ENCODE measurements at places on chromosomes 7 and 10.

DNA sequence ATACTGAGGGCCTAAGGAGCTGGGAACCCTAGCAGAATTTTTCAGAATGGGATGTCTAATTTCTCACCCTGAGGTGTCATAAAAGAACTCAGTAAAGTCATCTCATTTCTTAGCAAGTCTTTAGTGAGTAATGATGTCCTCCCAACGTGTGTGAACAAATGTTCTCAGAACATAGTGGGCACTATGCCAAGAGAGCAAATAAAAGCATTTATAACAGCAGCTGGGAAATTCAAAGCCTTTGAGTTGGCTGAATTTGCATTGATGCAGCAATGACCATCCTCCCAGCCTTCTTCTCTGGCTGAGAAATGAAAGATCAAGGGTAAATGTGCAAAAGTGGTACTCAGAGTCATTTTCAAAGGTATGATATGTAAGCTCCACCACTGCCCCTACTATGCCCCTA, 109.4 kb downstream of the FAM107B start:
- no peak for DNase-seq

GRCh38 chr7:74225400-74225799, 15.6 kb downstream of the LAT2 start:
- no peak for DNase-seq

DNA sequence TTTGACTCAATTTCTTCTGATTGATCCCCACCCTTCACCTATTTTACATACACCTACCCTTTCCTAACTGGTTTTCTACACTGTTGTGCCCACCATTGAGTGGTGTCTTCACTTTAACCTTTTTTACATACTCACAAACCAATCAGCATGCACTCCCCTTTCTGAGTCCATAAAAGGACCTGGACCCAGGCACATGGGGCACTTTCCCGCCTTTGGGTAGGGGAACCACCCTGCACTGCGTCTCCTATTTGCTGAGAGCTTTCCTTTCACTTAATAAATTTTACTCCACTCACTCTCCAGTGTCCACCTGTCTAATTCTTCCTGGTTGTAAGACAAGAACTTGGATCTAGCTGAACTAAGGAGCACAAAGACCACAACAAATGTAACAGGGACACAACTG, 33.8 kb downstream of the ANKMY2 start:
- DNase-seq: no peak

- DNase-seq: no peak
These were observed 127.7 kb downstream of the ADCY1 start for GRCh38 chr7:45701701-45702510.

DNA sequence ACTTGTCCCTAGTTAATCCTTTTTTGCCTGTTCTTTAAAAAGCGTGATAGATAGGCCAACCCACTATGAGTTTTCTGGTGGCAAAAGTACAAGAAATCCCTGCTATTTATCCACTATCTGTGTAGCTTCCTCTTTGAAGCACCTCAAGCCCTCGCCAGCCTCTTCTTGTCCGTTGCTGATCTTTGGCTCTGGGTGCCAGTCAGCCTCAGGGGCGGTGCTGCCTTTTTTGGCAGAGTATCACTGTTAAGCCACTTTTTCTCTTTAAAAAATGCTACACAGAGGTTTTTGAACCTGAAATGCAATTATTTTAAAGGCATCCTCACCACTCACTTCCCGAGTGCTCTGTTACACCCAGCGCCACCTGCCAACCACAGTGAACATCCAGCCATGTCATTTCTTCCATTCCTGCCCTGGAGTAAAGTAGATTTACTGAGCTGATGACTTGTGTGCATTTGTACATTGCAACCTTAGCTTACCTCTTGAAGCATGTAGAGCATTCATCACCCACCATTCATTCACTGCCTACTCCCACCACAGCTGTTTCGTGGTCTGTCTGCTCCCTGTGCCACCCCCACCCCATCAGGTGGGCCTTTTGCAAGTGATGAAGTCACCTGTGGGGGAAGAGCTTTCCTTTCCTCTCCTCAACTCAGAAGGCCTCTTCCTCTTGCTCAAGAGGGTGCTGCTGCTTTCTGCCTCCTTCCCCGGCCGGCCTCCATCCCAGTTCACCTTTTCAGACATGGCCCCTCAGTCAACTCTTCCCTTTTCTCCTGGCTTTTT, 414.2 kb upstream of the GALNT17 start:
- DNase-seq: no peak

GRCh38 chr7:133668296-133669060, 415.6 kb downstream of the EXOC4 start:
- DNase-seq: no peak

- no peak for DNase-seq
These were observed 21.6 kb upstream of the ERCC6 start for GRCh38 chr10:49560526-49560925.

GRCh38 chr10:34153663-34154382, 661.3 kb downstream of the PARD3 start:
- no peak for DNase-seq

DNA sequence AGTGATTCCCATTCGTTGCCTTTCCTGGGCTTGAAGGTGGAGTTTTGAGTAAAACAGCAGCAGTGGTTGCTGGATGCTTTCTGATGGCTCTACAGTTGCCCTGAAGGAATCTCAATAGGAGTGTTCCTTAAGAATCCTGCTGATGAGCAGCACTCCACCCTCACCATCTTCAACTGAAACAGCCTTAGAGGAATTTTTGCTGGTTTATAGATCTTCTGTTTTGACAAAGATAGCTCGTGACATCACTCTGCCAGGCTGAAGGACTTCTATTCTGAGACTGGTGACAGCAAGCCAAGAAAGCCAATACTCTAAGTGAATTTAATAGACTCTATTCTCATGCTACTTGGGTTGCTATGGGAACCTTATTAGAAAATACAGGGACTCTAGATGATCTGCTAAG, 1014.7 kb downstream of the NRG3 start:
- DNase-seq: no peak

GRCh38 chr7:54091322-54091721, 450.9 kb upstream of the VSTM2A start:
- no peak for DNase-seq

GRCh38 chr10:113859261-113859660, 4.8 kb downstream of the NHLRC2 start:
- DNase-seq: no peak

GRCh38 chr7:116583653-116584052, 58.8 kb downstream of the CAV1 start:
- no peak for DNase-seq

DNA sequence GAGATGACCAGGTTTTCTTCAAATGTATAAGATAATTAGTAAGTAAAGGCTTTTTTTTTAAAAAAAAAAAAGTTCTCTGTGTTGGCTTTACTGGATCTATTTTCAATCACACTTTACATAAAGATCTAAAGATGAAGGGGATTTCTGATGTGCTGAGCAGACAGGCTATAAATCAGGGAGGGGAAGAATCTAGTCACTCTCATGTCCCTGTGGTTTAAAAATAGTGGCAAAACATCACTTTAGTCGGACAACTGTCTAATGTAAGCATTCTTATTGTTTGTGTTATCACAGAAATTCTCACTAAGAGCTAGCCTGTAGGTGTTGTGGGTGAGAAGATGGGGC, 132.7 kb downstream of the ICA1 start:
- no peak for DNase-seq

DNA sequence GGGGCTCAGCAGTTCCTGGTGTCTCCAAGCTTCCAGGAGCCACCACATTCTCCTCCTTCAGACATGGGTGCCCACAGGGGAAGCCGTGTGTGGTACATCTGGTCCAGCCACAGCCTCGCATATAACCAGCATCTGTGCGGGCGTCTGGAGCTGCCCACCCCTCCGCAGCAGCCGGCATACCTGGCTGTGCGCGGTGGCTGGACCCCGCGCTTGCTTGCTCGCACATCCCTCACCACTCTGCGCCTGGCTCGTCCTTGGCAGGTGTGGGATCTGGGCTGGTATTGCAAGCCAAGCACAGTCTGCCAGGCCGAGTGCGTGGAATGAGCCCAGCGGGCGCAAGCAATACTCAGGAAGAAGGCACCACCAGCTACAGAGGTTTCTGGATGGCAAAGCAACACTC, 117.7 kb upstream of the MBL2 start:
- DNase-seq: no peak

DNA sequence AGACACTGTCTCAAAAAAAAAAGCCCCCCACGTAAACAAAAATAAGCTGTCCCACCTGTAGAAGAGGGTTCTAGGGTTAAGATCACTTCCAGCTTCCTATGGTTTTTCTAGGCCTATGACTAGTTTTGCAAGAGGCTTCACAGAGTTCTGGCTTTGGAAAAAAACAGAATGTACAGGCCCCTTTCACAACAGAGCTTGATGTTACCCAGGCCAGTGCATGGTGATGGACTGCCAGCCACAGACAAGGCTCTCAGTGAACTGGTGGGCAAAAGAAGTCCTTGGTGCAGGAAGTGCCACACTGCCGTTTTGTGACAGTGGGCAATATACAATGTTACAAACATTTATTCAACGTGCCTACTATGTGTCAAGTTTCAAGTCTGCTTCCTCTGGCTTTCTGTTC, 18.3 kb upstream of the EFCAB10 start:
- DNase-seq: no peak

DNA sequence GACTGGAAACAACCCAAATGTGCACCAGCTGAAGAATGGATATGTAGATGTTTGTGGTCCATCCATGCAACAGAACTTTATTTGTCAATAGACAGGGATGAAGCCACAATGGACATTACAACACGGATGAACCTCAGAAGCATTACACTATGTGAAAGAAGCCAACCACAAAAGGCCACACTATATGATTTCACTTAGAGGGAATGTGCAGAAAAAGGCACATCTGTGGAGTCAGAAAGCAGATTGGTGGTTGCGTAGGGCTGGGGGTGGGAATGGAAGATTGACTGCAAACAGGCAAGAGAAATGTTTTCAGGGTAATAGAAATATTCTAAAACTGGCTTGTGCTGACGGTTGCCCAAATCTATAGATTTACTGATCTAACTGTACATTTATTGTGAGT, 34.3 kb upstream of the WASHC2A start:
- DNase-seq: no peak

DNA sequence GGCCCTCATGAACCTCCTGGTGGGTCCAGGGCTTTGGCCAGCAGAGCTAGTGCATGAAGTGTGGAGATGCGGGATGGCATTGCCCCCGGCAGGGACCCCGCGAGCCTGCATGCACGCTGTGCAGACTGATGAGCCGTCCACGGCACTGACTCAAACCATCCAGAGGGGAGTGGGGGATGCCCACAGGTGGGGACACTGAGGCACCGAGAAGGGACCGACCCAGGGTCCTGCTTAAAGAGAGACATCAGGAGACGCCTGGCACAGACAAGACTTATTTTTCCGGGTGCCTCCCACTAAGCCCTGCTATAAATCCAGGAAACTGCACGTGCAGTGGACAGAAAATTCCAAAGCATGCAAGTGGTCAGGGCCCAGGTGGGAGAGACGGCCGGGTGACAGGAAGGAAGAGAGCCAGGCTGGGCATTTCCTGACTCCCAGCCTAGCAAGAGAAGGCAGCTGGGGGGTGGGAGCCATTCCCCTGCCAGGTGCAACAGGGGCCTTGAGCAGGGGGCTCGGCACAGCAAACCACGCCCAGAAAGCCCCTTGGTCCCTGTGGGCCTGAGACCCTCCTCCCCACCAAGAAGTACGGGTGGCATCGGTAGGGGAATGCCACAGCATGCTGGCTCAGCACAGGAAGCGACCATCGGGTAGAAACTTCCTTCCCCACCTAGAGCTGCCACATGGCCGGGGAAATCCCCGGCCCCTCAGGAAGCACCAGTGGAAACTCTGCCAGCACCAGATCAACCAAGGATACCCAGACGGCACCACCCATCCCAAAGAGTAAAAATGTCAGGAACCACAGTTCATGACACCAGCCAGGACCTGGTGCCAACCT, 91.5 kb downstream of the FOXL3 start:
- DNase-seq: peak; percentile 33

DNA sequence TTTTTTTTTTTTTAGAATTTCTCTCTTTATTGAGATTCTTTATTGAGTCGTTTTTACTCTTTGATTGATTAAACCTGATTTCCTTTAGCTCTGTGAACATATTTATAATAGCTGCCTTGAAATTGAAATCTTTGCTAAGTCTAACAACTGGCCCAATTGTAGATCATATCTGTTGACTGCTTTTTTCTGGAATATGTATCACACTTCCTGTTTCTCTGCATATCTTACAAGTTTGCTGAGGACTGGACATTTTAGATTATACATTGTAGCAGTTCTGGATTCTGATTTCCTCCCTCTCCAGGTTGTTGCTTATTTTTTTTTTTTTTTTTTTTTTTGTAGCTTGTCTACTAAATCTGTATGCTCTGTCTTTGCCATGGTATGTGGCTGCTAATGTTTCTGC, 56.3 kb downstream of the PRKAR2B start:
- DNase-seq: no peak

DNA sequence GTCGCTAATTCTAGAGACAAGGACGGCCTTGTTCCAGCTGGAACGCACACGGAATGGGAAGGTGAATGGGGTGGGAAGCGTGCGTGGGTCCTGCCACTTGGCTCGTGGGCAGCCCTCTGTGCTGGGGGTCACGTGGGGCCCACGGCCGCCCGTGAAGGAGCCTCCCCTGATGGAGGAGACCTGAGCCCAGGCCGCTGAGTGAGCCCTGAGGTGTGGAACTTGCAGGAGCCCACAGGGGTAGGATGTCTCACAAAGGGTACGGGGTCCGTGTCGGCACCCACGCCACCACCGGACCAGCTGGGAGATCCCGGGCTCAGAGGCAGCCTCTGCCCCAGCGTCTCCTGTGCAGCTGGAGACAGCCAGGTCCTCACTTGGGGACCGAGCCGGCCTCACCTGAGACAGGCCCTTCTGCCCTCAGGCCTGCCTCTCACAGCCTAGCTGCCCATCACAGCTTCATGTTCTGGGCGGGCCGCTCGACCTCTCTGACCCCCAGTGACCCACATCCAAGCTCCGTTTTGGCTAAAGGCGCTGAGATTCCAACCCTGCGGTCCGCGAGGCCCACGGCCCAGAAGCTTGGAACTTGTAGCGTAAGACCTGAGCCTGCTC, 84.8 kb downstream of the FOXL3 start:
- no peak for DNase-seq

DNA sequence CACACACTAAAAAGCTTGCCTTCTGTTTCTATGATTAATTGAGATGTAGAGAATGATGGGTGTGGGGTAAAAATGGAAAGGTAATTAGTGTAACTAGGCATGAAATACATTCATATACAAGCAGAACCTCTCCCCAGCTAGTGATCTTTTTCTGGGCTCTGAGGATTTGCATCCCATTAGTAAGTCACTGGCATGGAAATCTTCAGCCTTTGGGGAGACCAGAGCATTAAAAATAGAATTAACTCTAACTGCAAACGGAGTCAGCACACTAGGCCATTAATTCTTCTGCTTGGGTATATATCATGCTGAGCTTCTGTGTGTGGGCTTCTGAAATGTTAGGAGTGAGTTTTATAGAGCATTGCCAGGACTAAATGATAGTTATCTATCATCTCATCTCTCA, 128.9 kb downstream of the HDAC9 start:
- DNase-seq: no peak

DNA sequence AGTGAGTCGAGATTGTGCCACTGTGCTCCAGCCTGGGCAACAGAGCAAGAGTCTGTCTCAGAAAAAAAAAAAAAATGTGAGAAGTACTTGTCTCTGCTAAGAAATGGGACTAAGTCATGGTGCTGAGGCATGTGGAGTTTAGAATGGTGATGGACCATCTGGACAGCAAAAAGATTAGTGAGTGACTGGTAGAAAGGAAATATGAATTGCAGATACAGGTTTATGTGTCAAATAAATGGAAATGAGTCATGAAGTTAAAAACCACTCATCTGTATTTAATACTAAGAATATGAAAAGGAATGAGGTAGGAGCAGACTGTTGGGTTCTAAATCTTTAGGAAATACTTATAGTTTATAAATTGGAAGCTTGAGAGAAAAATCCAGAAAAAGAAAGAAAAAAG, 625.7 kb upstream of the ANKRD30A start:
- DNase-seq: no peak

GRCh38 chr7:22565315-22565811, 65.4 kb upstream of the STEAP1B start:
- DNase-seq: no peak

All from GDM1 (cell line).